DMS153 (cell line): ENCODE measurements at places on chromosomes 3 and 15.

- no peak for DNase-seq
These were observed 84.6 kb upstream of the ARHGEF3 start for GRCh38 chr3:56886314-56886713.

- no peak for DNase-seq
These were observed 647.1 kb upstream of the KCNMB2 start for GRCh38 chr3:177889161-177889560.

GRCh38 chr3:182501856-182502255 is 291.4 kb upstream of the ATP11B start:
- DNase-seq, result no peak

DNA sequence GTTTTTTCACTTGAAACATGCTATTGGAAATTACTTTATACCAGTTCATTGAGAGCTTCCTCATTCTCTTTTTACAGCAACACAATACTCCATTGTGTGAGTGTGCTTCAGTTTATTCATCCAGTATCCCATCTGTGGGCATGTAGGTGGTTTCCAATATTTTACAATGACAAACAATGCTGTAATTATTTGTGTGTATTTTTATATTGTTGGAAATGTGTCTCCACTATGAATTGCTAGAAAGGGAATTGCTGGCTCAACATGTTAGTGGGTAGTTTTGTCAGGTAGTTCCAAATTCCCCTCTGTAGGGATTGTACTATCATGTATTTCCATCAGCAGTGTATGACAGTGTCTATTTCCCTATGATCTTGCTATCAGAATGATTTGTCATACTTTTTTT is 65.8 kb upstream of the MAGI1 start:
- no peak for DNase-seq
